ENCODE measurements at places on chromosomes 12 and 14.

- no peak for DNase-seq
Observed at GRCh38 chr12:131865180-131865875, 29.1 kb upstream of the ULK1 start.

DNA sequence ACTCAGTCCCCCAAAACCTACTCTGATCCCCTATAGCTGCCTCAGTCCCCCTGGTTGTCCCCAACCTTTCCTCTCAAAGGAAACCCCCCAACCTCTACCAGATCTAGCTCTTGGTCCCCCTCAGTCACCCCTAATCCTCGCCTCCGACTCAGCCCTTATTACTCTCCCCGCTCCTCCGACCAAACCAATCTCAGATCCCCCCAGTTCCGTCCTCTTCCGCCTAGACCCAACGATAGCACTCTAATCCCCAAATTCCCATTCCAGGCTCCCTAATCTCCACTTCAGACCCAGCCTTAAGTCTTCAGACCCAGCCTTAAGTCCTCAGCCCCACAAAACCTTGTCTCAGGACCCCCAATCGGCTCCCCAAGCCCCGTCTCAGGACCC lies 612 bp downstream of the VPS37B start:
- no peak for DNase-seq

GRCh38 chr14:100747736-100748135 lies 21.0 kb downstream of the DLK1 start:
- no peak for DNase-seq

DNA sequence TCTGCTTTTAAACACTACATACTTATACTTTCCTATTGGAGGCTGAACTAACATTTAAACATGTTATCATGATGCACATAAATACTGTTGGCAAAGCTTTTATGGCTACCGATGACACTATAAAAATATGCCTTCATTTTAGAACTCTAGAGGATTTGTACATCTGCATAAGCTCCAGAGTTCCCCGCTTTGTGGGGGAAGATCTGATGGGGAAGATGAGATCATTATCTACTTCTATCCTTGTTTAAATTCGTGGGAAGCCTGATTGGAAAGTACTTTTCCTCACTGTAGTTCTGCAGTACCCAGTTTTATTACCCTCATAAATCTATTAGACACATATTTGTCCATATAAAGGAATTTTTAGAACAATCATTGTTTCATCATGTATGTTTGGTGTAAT lies 299.6 kb upstream of the ATP2B1 start:
- DNase-seq: no peak

DNA sequence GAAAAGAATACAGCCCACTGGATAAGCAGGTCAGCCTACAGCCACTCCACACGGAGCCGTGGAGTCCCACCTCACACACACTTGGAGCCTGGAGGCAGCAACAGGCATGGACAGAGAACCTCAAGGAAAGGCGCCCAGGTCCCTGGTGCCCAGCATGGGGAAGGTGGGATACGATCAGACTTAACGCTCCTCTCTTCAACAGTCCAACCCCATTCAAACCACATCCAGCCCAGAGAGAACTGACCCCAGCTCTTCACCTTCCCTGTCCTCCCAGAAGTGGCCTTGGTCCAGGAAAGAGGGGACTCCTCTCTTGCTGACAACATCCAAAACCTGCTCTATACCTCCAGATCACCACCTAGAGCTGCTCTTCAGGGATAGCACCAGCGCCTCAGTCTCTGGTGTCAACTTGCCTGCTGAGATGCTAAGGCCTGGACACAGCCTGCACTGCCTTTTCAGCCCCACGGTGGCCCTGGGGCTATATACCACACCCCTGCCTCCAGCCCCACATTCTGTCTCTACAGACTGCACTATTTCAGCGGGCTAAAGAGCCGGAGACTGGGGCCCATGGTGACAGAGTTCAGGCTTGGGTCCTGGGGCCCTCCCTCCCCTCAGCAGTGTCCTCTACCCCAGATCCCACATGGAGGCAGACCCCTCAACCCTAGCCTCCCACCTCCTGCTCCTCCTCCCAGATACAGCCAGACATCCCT lies 7.0 kb downstream of the ADCY6 start:
- no peak for DNase-seq

DNA sequence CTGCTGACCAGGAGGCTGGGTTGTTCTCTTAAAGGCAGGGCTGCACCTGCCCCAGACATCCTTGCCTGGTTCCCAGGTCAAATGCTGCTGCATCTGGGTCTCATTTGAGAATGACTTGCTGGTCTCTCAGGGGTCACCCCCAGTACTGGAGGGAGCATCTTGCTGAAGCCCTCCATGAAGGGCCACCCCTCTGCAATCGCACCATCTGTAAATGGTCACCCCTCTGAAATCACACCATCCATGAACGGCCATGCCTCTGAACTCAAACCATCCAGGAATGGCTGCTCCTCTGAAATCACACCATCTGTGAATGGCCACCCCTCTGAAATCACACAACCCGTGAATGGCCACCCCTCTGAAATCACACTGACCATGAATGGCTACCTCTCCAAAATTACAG lies 7.3 kb upstream of the SERPINA6 start:
- no peak for DNase-seq

- no peak for DNase-seq
Observed at GRCh38 chr12:10563002-10563401, 50.4 kb downstream of the MAGOHB start.
